ENCODE measurements at places on chromosomes 1 and 21. TPM values are rescaled to one million over a fixed set of nuclear protein-coding genes. Genes with fewer than 3 reads are reported as not detected.

DNA sequence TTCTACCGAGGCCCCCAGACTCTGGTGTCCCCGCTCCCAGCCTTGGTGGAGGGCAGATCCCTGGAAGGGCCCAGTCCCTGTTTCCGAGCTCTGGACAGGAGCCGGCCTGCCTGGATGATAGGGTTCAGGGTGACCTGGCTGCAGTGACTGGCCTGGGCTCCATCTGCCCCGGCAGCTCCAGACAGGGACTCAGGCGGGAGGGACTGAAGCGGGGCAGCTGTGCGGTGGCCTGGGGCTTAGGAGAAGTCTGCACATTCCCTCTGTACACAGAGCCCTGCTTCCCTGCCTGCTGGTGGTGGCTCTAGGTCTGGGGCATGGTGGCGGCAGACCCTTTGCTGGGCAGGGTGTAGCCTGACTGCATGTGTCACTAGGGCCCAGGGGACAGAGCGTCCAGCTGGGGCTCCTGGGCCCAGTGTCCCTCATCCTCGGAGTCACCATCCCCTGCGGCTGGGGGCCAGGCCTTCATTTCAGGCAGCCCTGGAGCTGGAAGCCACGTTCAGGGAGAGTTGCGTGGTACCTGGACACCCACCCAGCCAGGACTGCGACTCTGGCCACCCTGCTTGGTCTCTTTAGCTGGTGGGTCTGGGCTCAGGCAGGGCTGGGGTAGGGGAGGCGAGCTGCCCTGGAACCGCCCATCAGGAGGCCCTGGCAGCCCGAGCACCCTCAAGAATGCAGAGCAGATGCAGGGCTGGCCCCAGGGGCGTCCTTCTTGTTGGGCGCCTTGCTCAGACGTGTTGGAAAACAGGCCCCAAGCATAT is 9.6 kb downstream of the ARHGEF16 start:
- H3K4me3 ChIP-seq = no peak overlapping the region
- no peak overlapping the region for H3K27ac ChIP-seq
- H3K27me3 ChIP-seq = no peaks in the 10 kb centered on the region
- DNase-seq = no peak
- H3K36me3 ChIP-seq = no peaks in the 10 kb centered on the region

DNA sequence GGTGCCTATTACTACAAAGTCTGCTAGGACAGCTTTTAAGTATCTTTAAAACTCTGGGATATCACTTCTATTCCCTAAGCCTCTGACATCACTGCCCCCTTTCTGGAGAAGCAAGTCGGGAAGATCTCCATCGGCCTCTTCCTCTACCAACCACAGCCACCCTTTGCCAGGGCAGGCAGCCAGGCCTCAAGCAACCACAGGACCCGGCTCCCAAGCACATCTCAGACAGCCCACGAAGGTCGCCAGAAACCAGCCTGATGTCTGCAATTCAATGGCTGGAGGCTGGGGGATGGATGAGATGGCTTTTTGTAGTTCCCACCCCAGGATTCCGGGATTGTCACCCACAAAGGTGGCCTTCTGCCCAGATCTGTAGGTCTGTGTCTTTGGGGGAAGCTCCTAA is 70.7 kb downstream of the LGR6 start:
- H3K4me1 ChIP-seq = no peaks in the 10 kb centered on the region
- peaks cover 38% of the 10 kb centered on the region for H3K27me3 ChIP-seq
- H3K27ac ChIP-seq = no peak overlapping the region
- H3K36me3 ChIP-seq = no peaks in the 10 kb centered on the region
- no peak overlapping the region for H3K4me3 ChIP-seq

- H3K36me3 ChIP-seq = no peaks in the 10 kb centered on the region
- H3K27ac ChIP-seq = no peak overlapping the region
- H3K4me1 ChIP-seq = peaks cover 50% of the 10 kb centered on the region
- no peaks in the 10 kb centered on the region for H3K27me3 ChIP-seq
- no peak for DNase-seq
Observed at GRCh38 chr1:203508463-203509073, 14.6 kb downstream of the OPTC start.

GRCh38 chr1:55575571-55576279 is 360.6 kb upstream of the USP24 start:
- H3K36me3 ChIP-seq = no peaks in the 10 kb centered on the region
- H3K4me3 ChIP-seq = no peak overlapping the region
- no peak overlapping the region for H3K27ac ChIP-seq
- peaks cover 8% of the 10 kb centered on the region for H3K4me1 ChIP-seq
- no peak for DNase-seq

The BRINP3 gene
- 18.8 TPM for total RNA-seq

Measured in fibroblast of lung (primary cell).